ENCODE measurements at places on chromosomes 5 and 9.

DNA sequence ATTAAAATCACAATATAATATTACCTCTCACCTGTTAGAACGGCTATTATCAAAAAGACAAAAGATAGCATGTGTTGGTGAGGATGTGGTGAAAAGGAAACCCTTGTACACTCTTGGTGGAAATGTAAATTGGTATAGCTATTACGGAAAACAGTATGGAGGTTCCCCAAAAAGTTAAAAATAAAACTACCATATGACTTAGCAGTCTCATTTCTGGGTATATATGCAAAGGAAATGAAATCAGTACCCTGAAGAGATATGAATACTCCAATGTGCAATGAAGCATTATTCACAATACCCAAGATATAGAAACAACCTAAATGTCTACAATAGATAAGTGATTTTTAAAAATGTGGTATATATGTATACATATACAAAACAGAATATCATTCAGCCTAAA lies 199.9 kb downstream of the SNX18 start:
- DNase-seq = no peak

- DNase-seq = no peak
Measured at GRCh38 chr5:118176146-118176545, 812.2 kb downstream of the DTWD2 start.

DNA sequence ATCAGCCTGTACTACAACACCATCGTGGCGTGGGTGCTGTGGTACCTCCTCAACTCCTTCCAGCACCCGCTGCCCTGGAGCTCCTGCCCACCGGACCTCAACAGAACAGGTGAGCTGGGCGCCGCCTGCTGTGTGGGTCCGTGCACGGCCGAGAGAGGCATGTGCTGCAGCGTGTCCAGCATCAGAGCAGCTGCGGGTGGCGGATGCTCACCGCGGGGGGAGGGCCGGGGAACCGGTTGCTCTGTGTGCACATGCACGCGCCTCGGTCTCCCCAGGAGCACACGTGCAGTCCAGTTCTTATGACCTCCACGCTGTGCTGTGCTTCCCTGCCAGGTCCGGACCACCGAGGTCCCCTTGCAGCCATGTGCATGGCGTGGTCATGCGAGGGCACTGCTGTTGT lies 7.6 kb downstream of the SLC6A18 start:
- DNase-seq = no peak

GRCh38 chr5:169534311-169534880 lies 49.2 kb upstream of the SPDL1 start:
- no peak for DNase-seq

GRCh38 chr5:32265902-32266301 lies 46.8 kb downstream of the MTMR12 start:
- no peak for DNase-seq

- DNase-seq = no peak
Measured at GRCh38 chr5:98540056-98540455, 233.4 kb upstream of the RGMB start.

GRCh38 chr9:134458207-134459108 lies 132.2 kb downstream of the RXRA start:
- DNase-seq = no peak

DNA sequence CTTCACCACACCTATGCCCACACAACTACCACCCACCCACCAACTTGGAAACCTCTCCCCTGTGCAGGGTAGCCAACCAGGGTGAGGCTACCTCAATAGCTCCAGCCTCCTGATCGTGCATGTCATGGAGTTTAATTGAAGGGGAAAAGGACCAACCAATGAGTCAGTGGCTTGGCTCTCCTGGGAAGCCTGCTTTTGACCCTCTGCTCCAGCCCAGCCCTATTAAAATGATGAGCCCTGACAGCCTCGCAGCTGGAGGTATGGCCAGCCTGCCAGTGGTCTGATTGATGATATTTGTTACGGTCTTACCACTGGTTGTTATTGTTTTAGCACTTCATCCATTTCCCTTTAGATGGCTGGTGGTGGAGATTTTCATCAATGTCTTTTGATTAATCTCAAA lies 280.4 kb downstream of the SH3GL2 start:
- no peak for DNase-seq

DNA sequence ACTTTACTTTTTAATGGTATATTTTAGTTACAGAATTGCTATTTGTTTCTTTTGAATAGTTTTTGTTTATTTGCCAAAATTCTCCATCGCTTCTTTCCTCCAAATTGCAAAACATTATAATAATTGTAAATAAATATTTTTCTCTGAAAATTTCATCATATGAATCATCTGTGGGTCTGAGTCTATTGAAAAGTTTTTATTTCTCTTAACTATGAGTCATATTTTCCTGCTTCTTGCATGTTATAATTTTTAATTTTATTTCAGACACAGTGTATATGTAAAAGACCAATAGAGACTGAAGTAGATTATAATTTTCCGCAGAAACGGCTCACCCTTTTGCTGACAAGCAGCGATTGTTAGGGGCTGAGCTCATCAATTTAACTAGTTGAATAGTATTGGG lies 279.1 kb upstream of the IL12B start:
- no peak for DNase-seq

DNA sequence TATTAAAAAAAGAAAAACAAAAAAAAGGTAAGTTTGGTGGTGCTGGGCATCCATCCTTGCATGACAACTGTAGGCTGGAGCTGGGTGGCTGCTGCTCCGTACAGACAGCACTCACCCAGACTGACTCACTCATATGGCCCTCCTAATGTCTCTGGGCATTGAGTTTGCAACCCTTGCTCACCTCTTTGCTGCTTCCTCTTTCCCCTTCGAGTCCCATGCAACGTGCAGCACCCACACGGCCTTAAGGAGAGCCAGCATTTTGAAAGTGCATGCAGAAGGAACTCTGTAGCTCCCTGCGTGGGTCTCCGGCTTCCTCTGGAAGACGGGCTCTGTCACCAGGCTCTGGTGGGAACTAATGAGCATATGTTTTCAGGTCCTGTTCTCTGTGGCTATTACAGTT lies 60.5 kb upstream of the ENTREP1 start:
- DNase-seq = no peak

GRCh38 chr9:21294364-21294774 lies 10.7 kb downstream of the IFNA5 start:
- DNase-seq = no peak

- no peak for DNase-seq
Measured at GRCh38 chr5:136174021-136174659, 18.8 kb downstream of the SMIM32 start.

DNA sequence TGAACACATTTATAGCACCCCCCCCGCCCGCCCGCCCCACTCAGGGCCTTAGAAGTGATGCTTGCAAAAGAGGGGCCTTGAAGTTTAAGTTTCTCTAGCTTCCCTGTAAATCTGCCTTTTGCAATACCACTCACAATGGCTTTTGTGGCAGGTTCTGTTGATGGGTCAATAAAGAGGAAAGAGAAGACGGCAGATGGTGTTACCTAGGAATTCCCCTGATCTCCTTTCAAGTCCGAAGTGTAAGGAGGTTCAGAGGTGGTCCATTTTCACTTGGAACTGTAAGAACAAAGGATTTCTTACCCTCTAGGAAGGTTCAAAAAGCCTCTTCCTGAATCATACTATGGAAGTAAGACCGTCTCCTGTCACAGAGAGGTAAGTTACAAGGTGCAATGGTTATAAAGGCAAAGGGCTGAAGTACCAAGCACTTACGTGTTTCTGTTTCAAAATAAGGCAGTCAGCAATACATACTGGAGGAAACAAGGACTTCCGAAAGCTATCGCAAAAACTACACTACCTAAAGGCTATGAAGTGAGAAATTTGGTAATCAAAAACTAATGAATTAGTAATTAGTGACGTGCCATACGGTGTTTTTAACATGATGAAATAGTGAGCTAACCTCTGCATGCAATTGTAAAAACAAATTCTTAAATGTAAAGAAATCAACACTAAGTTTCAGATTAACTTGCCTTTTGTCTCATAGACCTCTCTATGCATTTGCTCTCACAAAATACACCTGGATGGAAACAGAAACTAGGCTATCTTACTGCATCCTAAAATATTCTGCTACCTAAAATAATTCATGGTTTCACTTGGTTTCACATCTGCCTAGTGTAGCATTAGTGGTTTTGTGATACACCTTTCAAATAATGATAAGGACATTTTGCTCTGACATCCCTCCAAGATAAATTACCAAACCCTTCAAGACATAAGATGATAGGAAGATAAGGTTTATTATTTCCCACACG lies 589.4 kb upstream of the FAM174A start:
- DNase-seq = no peak

GRCh38 chr9:93475856-93476255 lies 22.5 kb upstream of the FAM120AOS start:
- no peak for DNase-seq

DNA sequence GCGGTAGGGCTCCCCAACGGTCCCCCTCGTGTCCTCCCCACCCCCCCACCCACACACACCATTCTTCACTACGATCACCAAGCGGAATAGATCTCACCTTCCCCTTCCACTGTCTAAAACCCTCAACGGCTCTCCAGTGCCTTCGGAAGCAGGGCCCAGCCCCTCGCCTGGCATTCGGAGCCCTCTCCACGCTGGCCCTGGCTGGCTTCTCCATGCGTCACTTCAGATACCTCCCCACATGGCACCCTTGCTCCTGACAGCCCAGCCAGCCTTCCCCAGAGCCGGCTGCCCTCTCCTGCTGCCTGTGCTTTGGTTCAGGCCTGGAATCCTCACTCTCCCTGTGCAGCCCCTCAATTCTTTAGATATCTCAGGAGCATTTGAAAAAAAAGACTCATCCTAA lies 126.6 kb downstream of the ZNF354C start:
- DNase-seq = no peak

DNA sequence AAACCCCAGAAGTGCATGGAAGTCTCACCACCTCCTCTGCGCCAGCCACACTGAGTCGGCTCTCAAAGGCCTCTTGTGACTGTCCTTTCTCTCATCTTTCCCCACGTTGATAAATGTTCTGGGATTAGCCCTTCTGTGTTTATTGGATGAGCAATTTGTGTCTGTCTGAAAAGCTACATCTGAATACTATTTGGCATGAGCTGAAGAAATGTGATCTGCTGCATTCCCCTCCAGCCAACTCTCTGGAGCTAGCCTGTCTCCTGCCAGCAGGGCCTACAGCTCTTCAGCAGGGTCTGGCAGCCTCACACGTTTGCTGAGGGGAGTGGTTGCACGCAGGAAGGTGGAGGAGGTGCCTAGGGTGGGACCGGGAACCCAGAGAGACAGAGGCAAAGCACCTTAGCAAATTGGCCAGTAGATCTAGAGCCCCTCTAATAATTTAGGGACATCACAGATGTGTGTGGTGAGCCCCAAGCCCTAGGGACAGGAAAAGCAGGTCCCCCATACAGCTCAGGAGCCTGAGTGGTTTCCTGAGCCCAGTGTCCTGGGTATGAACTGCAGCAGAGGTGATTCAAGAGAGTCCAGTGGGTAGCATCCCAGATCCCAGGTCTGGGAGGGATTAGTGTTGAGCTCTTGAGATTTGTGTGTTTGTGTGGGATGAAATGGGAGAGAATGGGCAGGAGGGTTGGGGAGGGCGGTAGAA lies 20.5 kb upstream of the B4GALT1 start:
- no peak for DNase-seq

GRCh38 chr9:79705704-79706103 lies 133.9 kb downstream of the TLE4 start:
- DNase-seq = no peak

DNA sequence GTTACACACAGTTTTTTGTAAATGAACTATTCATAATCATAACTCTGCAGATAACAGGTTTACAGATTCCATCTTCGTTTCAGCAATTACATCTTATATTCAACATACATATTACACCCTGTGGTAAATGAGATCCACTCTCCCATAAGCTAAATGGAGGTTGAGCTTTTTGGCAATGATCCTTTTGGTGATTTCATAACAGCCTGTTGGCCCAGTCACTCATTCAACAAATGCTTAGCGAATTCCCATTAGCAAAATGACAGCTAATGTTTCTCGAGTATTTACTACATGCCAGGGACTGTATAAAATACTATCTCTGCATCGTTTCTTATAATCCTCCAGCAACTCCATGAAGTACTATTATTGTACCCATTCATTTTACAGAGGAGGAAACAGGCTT lies 25.4 kb upstream of the AGXT2 start:
- DNase-seq = no peak

DNA sequence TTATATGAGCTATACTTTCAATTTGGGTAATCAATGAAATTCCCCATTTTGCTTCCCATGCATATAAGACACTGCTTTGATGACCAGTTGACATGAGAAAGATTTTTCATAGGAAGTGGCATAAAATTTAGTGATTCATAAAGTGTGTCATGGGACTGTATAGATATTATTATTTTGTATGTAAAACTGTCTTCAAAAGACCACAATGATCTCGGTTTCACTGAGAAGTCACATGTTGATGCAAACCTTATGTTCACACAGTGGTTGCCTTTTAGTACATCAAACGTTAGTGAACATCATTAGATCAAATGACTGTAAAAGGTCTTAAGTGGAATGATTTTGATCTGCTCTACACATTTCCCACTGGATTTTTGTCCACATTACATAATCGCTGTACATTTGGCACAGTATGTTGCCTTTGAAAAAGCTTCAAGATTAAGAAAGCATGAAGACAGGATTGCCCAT lies 349.2 kb upstream of the MEF2C start:
- no peak for DNase-seq

DNA sequence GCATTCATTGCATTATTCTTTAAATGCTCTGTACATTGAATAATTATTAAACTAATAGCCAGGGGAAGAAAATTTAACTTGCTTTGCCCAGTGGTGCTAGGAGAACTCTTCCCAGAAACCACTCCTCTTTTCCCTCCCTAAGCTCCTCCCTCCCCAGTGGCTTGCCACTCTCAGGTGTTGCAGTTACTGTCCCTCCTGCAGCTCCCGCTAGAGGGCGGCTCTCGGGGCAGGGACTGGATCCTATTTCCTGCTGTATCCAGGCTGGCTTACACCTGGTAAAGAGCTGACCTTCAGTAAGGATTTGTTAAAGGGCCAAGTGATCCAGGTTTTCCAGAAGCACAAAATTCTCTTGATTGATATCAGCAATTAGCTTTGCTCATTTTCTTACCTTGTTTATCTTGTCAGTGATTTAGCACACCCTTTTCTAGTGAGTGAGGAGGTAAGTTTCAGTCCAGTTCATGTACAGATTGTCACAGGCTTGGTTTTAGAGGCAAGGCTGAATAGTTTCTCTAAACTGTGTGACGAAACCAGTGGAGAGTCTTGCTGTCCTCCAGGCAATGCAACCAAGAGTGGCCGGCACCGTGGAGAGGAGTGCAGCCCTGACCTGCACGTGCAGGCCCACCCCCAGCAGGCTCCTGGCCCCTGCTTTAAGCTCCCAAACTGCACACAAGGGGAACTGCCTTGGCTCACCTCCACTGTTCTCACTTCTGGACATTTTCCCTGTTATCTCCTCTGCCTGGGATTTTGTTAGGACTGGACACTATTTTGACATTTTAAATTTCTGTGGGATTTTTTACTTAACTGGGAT lies 423.8 kb downstream of the SPOCK1 start:
- no peak for DNase-seq

Data from activated CD8-positive, alpha-beta memory T cell treated with anti-CD3 and anti-CD28 coated beads for 48 hours (primary cell).